Activated T-helper 1 cell treated with anti-CD3 and anti-CD28 coated beads, Interleukin-2, amount 50 U/mL, for 16 hours (primary cell): ENCODE measurements at places on chromosomes 7 and 10.

DNA sequence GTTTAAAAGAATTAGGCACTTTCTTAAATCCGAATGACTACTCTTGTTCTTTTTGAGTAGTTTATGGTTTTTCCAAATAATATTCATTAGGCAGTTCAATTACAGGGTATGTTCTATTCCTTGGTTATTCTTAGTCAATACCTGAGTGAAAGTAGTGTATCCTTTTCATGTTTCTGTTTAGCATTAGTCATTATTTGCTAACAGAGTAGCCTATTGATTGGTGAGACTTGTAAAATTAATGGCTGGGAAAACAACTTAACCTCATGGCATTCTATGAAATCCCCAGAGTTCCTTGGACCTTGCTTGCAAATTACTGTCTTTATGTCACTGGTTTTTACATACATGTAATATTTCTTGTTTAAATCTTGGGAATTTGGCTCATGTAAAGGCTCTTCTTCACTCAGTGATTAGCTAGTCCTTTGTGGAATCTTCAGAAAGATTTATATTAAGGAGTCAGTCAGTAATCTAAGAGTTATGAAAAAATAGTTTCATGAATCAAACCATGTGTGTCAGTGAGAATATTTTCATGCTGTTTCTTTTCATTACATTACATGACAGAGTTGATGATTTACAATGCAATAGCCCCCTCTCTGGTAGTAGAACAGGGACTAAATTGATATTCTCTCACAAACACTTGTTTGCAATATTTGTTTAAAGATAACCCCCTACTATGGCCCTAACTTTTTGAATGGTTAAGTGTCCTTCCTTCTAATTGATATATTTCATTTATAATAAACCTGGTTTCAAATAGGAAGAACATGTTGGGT lies 81.5 kb upstream of the LRRTM3 start:
- no peak for DNase-seq

- DNase-seq: no peak
These were observed 301.3 kb upstream of the NFE2L3 start for GRCh38 chr7:25850735-25851134.

DNA sequence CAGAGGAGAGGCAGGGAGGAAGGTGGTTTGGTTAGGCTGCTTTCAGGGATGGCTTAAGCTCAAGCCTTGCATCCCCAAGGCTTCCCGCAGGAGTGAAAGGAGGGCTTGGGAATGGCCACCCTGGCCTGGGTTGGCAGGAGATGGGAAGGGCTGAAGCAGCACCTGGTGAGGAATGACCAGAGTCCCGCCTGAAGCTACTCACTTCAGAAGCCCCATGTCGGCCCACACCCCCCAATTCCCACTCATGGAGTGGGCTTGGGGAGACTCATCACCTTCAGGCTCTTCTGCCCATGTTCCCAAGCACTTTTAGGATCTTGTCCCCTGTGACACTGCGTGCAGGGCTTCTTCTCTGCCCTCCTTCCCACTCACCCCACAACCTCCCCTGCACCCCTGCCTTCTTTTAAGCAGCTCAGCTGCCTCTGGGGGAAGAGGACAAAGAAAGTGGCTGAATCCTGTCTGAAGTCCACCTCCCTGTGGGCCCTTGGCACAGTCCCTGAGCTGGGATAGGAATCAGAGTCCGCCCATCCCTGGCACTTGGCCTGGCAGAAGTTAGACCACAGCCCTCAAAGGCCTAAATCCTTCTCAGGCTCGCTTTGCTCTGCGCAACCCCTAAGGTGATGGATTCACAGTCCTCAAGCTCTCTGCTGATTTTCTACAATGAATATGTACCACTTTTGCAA lies 16.5 kb downstream of the RGR start:
- DNase-seq: no peak

DNA sequence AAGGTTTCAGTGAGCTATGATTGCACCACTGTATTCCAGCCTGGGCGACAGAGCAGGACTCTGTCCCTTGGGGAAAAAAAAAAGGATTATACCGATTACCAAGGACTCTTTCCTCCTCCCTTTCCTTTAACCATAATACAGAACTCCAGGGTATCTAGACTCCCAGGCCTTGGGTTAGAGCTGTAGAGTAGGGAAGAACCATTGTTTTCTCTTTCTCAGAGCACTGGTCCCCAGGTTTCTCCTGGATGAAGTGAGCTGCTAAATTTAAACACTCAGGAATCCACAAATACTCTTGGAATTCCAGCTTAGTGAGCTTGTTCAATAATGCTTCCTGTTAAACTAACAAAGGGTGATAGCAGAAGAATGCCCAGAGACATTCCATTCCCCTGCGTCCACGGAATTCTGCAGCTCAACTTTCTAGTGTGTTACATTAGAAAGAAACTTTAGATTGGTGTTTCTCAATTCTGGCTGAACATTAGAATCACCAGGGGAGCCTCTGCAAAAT lies 14.6 kb upstream of the RPEL1 start:
- no peak for DNase-seq

GRCh38 chr10:82621680-82622079 lies 746.7 kb downstream of the NRG3 start:
- DNase-seq: no peak
